ENCODE measurements at places on chromosomes 1 and 21.
A peak's percentile ranks its signal among the peaks of the same experiment; 100 is the strongest.

GRCh38 chr1:115744646-115745275 lies 23.8 kb downstream of the CASQ2 start:
- no peak for DNase-seq

- no peak for DNase-seq
These were observed 79.5 kb downstream of the TM2D1 start for GRCh38 chr1:61645476-61645875.

DNA sequence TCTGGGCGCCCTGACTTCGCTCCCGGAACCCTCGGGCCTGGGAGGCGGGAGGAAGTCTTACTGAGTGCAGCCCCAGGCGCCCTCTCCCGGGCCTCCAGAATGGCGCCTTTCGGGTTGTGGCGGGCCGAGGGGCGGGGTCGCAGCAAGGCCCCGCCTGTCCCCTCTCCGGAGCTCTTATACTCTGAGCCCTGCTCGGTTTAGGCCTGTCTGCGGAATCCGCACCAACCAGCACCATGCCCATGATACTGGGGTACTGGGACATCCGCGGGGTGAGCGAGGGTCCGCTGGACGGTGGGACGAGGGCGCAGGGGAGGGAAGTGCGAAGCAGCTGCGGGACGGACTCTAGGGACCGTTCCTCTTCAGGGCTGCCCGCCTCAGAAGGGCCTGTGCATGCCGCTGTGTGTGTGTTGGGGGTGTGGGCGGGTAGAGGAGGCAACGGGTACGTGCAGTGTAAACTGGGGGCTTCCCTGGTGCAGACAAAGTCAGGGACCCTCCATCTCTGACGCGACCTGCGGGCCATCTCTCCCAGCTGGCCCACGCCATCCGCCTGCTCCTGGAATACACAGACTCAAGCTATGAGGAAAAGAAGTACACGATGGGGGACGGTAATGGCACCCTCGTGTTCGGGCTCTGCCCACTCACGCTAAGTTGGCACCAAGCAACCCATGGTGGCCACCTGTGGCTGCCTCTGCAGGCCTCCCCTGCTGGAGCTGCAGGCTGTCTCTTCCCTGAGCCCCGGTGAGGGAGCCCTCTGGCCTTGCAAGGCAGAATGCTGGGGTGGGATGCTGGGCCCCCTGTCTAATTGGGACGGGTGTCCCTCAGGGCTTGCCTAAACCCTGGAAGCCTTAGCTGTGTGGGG lies at the start of gene GSTM1:
Gene GSTM1, plus strand, starts transcription at position 177 of the 859 bp plus-strand sequence. Its CDS starts 57 bp downstream, at position 234.
- DNase-seq, result no peak

GRCh38 chr1:70583522-70583921 lies 172.5 kb downstream of the CTH start:
- DNase-seq, result no peak

DNA sequence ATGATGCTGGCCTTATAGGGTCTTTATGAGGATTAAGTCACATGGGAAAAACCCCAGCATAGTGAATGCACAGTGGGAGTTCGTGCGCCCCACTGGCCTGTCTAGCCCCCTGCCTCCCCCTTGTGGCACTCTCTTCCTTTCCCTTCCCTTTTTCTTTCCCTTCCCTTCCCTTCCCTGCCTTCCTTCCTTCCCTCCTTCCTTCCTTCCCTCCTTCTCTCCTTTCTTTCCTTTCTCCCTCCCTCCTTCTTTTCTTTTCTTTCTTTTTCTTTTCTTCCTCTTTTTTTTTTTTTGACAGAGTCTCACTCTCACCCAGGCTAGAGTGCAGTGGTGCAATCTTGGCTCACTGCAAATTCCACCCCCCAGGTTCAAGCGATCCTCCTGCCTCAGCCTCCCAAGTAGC lies 38.6 kb downstream of the HTR6 start:
- no peak for DNase-seq

GRCh38 chr1:212067787-212068186 lies 32.2 kb downstream of the DTL start:
- DNase-seq, result no peak

DNA sequence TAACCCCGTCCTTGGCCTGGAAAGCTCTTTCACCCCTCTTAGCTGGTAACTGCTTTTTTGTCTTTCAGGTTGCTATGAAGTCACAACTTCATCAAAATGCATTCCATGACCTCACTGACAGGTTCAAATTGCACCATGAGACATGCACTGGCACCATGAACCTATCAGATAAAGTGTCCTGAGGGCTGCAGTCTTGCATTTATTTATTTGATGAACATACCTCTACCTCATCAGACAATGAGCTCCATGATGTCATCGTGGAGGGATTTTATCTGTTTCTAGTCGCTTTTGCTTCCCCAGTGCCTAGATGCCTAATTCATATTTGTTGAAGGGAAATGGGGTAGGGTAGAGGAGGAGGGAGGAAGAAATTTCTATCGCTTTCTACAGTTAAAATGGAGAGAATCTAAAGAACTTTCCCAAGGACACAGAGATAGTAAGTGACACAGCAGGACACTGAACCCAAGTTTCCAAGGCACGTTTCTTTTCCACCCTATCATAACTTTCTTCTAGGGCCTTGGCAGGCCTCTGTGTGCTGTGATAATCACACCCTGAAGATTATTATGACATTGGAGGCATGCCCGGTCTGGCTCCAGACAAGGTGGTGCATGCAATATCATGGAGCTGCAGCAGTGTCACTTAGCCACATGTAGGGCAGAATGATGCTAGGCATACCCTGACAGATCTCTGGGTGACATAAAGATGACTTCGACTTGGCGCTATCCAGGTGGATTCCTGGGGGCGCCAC lies 69.5 kb downstream of the CD58 start:
- no peak for DNase-seq

GRCh38 chr1:62870148-62870547 lies 86.2 kb downstream of the ATG4C start:
- no peak for DNase-seq

DNA sequence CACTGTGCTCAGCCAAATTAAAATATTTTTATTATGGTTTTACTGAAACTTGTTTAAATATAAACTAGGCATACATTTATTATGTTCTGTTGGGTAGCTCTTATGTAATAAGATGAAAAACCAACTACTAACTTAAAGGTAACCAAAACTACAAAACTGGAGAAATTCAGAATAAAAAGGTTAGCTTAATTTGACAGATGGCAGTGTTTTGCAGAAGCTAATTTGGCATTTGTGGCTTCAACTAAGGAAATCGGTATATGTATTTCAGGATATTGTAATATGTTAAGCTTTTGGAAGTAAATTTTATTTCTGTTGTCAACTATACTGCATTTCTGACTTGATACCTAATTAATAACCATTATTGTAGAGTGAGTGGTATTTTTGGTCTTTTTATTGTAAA lies 18.8 kb downstream of the USP25 start:
- no peak for DNase-seq

- DNase-seq, result peak; percentile 29
These were observed 13.4 kb upstream of the RNF223 start for GRCh38 chr1:1087351-1088028.

DNA sequence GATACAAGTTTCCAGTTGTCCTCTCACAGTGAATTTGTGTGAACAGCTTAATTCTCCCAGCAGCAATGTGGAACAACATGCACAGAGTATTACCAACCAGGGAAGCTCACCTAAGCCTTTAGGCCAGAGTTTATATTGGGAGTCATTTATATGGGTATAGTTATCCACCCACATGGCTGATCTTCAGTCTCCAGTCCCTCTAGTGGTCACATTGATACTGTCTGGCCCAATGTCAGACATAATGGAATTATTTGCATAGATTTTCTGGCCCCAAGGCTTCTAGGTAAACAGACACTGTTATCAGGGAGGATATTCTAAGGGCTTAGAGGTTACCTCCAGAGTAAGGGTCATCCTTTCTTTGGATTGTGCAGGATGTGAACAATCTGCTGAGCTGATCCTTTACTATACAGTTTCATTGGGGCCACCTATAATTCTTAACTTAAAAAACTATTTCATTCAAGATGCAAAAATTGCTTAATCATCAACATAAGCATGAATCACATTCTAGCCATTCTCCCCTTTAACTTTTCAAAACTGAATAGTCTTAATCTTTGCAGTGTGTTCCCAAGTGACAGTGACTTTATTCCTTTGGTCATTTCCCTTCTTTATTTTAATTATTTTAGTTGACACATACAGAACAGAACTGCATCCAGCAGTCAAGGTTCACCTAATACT lies 210.9 kb downstream of the LTN1 start:
- no peak for DNase-seq

DNA sequence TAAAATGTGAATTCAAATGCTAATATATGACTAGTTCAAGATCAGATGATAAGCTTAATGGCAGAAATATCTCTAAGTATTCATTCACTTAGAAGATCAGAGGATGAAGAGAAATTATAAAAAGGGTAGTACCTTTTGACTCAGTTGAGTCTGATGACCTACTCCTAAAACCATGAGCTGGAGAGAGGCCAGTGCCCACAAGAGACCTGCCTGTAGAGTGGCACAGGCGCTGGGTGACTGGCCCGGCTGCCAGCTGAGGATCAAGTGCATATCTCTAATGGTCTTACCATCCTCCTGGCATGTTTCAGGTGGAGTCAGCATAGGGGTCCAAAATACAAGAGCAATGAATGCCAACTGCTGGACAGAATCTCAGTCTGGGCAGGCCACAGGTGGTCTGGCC lies 14.1 kb downstream of the DDAH1 start:
- DNase-seq, result no peak

GRCh38 chr1:204254031-204254661 lies 40.4 kb upstream of the GOLT1A start:
- DNase-seq, result no peak

DNA sequence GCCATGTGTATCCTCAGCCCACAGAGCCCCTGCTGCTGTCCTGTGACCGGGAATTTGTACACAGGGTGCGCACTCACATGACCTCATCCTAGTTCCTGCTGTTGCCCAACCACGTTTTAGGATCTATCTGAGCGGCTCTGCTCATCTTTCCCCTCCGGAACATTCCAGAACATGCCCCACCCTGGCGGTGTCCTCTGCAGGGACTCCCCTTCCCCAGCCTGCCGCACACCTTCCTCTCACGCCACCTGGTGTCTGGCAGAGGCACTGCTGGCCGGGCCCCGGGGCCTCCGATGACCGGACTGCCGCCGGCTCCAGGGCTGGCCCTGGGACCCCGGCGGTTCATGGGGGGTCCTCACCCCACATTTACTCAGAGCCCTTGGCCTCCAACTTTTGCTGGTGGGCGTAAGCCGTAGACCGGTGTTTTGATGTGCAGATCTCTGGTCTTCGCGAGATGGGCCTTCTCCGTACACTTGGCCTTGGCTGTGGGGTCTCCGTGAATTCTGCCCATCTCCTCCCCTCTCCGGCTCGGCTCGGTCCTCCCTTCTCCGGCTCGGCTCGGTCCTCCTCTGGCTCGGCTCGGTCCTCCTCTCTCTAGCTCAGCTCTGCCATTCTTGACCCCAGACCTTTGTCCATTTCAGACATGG lies 29.5 kb downstream of the ARHGEF16 start:
- no peak for DNase-seq

DNA sequence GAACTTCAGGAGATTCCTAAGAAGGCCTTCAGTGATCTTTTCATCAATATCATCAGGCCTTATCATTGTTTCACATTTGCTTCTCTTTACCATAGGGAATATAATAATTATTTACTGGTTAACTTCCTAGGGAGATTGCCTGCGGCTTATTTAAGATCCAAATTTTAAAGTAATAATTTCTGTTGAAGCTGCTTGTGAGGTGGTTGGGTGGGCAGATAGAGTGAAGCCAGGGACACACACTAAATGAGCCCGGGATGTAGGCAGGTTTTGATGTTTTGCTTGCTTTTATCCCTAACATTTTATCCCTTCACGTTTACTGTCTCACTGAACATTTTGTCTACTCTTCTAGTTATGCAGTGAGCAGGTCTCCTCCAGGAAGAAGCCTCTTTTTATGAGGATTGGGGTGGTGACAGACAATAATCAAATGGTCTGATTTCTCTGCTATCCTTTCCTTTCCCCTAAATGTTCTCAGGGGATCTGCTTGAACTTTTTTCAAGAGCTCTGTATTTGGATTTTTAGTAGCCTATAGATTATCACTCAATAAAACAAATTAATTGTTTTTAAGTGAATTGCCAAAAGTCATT lies 164.7 kb downstream of the RUNX1 start:
- DNase-seq, result no peak

GRCh38 chr1:232965912-232966217 lies 15.5 kb downstream of the NTPCR start:
- no peak for DNase-seq

GRCh38 chr1:208209896-208210589 lies 34.1 kb downstream of the PLXNA2 start:
- no peak for DNase-seq

DNA sequence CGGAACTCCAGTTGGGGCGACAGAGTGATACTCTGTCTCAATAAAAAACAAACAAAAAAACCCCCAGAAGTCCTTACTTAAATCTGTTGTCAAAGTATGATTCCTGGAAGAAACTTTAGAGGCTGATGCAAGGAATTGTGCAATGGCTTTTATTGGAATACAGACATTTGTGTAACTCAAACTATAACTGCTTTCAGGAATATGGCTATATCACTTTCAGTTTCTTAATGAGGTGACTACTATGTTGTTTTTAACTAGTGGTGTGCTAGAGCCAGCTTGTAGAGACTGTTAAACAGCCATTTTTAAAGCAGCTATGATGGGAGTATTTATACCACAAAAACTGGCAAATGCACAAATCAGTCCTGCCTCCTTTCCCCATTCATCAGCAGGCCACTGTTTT lies 22.7 kb upstream of the DNAJC28 start:
- no peak for DNase-seq

DNA sequence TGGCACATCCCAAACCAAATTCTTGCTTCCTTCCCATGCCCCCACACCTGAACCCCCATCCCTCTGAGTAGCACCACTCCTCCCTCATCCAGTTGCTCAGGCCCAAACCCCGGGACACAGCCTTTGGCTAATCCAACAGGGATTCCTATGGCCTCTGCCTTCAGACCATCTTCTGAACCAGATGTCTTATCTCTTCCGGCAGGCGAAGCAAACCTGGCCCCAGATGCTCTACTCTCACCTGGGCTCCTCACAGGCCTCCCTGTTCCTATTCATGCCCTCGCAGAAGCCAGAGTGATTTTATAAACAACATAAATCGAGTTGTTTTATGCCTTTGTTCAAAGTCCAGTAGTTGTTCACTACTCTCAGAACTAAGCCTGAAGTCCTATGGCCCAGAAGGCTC lies 12.5 kb upstream of the KCNA2 start:
- no peak for DNase-seq

GRCh38 chr1:16213013-16213412 lies 561 bp upstream of the ARHGEF19 start:
- DNase-seq, result no peak

DNA sequence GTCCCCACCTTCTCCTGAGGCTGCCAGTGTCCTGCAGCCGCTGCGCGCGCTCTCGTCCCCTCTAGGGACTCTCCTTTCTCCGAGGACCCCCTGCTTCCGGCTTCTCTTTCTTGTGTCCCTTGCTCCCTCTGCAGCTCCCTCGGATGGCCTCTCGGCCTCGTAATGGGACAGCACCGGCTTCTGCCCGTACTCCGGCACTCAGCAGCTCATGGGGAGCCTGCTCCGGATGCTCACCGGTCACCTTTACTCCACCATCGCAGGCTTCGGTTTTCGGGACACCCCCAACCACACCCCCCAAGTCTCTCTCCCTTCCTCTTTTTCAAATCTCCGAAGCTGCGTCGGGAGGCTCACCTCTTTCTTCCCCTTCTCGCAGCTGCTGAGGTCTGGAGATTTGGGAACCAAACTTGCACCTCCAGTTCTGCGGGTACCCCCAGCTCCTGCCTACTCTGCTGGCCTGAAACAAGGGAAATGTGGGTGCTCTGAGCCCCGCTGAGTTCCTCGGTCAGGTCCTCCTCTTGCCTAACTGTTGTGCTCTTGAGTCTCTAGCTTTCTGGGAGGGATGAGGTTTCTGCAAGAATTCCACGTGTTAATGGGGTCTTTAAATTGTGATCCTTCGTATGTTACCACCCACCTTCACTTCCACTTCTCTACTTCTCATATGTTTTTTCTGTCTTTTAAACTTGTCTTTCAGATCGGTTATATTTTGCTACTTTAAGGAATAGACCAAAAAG lies 930 bp downstream of the CDC14A start:
- DNase-seq, result peak; percentile 67
